Activated T-helper 2 cell treated with anti-CD3 and anti-CD28 coated beads, Interferon-gamma antibody, Interleukin-2, Interleukin-4, amounts not matched to agents 10 μg/mL and 5 μg/mL and 100 μg/mL, durations not matched to agents 14 hours and 24 hours and 36 hours (primary cell): ENCODE measurements at places on chromosomes 5 and 9. TPM values are rescaled to one million over a fixed set of nuclear protein-coding genes. Genes with fewer than 3 reads are reported as not detected.

DNA sequence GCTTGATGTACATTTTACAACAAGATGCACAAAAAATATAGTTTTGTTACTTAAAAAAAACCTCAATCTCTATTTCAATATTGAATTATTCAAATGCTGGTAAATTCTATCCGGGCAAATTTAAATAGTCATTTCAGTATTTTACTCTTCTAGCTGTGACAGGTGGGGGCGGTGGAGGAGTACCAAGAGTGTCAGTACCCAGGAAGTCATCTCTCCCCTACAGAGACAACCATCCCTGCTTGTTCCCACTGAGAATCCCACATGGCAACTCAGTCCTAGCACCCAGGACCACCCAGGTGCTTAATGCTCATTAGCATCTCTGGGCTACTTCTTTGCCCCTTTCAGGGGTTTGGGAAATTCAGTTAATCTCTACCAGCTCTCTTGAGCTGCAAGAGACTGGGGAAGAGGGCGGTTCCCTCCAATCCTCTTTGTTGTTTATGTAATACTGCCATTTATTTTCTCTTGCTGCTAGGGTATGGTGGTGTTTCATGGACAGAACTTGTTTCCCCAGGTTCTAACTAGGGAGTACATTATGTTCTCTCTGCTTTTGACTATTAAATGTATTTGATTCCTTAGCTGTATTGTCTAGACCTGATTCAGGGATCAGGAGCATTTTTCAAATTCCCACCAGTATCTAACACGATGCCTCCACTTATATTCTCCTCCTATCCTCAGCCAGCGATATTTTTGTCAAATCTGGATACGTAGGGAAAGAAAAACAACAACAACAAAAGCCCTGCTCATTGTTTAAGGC lies 122.5 kb downstream of the CDH18 start:
- no peaks in the 10 kb centered on the region for H3K4me1 ChIP-seq
- DNase-seq: no peak
- no peak overlapping the region for H3K4me3 ChIP-seq
- no peaks in the 10 kb centered on the region for H3K27me3 ChIP-seq
- no peaks in the 10 kb centered on the region for H3K36me3 ChIP-seq
- H3K27ac ChIP-seq: no peak overlapping the region

- DNase-seq: no peak
- H3K36me3 ChIP-seq: peaks cover 24% of the 10 kb centered on the region
- H3K27me3 ChIP-seq: no peaks in the 10 kb centered on the region
- no peak overlapping the region for H3K27ac ChIP-seq
- H3K4me1 ChIP-seq: peaks cover 5% of the 10 kb centered on the region
Observed at GRCh38 chr9:76486151-76486550, 27.2 kb downstream of the GCNT1 start.

DNA sequence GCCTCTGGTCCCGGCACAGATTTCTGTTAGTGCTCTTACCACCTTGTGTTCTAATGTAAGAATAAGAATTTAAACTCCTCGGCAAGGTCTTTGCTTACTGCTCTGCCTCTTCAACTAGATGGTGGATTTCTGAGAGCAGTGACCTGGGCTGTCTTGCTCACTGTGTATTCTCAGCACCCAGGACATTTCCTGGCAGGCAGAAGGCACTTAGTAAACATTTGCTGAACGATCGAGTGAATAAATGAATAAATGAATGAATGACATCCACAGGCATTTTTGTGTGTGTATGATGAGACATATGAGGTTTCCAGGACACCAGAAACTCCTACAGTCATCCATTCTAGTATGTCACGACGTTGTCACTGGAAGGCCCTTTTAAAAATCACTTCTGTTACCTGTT lies 143.2 kb downstream of the BOD1 start:
- no peaks in the 10 kb centered on the region for H3K4me1 ChIP-seq
- H3K27me3 ChIP-seq: no peaks in the 10 kb centered on the region
- H3K36me3 ChIP-seq: no peaks in the 10 kb centered on the region
- no peak overlapping the region for H3K4me3 ChIP-seq
- no peak overlapping the region for H3K27ac ChIP-seq

DNA sequence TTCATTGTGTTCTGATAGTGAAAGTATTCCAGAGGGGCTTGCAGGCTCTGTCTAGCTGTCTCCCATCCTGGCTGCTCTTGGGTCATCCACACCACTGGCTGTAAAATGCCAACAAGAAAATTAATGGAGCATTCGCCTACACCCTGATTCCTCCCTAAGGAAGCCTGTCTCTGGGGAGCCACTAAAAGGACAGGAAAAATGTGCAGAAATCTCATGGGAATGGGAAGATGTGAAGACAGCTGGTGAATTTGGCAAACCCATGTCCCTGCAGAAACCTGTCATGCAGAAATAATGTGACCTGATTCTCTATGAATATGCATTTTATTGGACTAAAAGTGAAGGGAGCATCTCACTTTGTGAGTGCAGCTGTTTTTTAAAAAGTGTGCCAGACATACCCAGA lies 265.6 kb downstream of the TUSC1 start:
- H3K36me3 ChIP-seq: no peaks in the 10 kb centered on the region
- no peak overlapping the region for H3K4me3 ChIP-seq
- no peak for DNase-seq
- H3K27ac ChIP-seq: no peak overlapping the region
- no peaks in the 10 kb centered on the region for H3K4me1 ChIP-seq

GRCh38 chr5:130885027-130885426 lies 280.0 kb downstream of the HINT1 start:
- no peak overlapping the region for H3K27ac ChIP-seq
- no peak for DNase-seq
- no peak overlapping the region for H3K4me3 ChIP-seq
- no peaks in the 10 kb centered on the region for H3K4me1 ChIP-seq

Gene TYRP1
- not detected in 2 replicates for total RNA-seq

DNA sequence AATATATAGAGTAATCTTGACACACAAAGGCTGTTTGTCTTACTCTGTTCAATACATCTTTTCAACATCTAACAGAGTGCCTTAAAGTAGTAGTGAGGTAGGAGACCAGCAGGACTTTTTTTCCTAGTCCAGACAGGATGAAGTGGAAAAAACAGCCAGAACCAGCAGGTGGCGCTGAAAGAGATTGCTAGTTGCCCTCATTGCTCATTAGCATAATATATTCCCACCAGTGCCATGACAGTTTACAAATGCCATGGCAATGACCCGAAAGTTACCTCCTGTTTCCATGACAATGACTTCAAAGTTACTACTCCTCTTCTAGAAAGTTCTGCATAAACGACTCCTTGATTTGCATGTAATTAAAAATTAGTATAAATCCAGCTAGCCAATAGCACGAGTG lies 387.4 kb downstream of the ACTL7B start:
- no peaks in the 10 kb centered on the region for H3K4me1 ChIP-seq
- no peak for DNase-seq
- H3K36me3 ChIP-seq: no peaks in the 10 kb centered on the region
